ENCODE measurements at places on chromosomes 3 and 15.

GRCh38 chr3:107217172-107217571 is 160.1 kb upstream of the CCDC54 start:
- DNase-seq = no peak

- DNase-seq = no peak
Observed at GRCh38 chr3:126126286-126126685, 42.4 kb upstream of the SLC41A3 start.

DNA sequence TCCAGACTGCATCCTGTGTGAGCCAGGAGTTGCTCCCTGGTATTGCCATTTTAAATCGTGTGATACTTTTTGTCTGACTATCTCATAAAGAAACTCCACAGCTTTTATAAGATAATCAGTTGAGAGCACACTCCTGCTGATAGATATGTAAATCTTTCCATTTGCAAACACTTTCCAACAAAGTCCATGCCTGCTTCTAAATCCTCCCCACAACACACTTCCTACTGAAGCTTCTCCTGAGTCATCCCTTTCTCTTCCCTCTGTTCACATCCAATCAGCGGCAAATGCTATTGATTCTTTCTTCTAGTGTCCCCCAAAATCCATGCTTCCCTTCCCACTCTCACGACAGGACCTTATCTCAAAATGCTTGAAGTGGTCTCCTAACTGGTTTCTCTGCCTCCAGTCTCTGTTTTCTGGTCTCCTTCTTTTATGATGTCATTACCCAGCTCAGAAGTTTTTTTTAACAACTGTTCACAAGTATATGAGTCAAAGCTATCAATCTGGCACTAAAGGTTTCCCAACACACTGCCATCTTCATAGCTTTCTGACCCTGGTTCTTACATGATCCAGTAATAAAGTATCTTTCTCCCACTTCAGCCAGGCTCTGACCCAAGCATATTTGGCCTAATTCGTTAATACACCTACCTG is 4.5 kb upstream of the WWTR1 start:
- no peak for DNase-seq

GRCh38 chr3:99856437-99857220 is 39.0 kb downstream of the CMSS1 start:
- no peak for DNase-seq

DNA sequence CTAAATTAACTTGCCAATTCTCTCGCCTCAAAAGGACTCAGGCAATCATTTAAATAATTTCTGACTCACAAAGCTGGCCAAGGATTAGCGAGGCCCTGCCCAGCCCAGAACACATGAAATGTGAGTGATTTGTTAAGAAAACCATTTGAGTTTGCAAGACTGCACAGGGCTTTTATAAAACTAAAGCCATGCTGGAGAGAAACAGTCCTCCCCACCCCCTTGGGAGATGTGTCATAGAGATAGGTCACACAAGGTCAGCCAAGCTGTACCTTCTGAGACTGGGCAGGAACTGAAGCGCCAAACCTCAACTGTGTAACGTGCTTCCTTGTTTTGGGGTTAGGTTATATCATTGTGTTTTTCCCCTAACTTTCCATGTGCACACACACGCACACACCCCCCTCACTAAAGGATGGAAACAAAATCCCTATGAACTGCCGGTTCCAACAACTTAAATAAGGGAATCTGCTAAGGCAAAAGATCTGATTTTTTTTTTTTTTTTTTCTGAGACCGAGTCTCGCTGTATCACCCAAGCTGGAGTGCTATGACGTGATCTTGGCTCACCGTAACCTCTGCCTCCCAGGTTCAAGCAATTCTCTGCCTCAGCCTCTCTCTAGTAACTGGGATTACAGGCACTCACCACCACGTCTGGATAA is 8.1 kb downstream of the SPATA12 start:
- no peak for DNase-seq

GRCh38 chr3:102129760-102130608 is 280.7 kb downstream of the NFKBIZ start:
- no peak for DNase-seq
